Stimulated activated CD4-positive, alpha-beta T cell treated with anti-CD3 and anti-CD28 coated beads, Interleukin-1b, Interleukin-23, amount 100 ng/mL, for 48 hours (primary cell): ENCODE measurements at places on chromosomes 7 and 10.

DNA sequence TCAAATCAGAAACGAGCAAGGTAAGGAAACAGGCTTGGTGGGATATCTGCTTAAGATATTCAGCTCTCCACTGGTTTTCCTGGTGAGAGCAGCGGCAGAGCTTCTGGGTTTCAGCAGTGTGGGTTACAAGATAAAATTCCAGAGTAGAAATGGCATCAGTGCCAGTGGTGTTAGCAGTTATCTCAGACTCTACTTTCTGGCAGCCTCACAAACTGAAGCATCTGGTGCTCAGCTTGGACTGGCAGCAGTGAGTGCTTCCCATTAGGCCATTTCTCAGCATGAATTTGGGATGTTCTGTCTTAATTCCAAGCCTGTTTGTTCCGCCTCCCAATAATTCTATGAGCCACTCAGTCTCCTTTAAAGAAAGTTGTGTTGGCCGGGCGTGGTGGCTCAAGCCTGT lies 6.9 kb upstream of the GSTO2 start:
- DNase-seq, result no peak

DNA sequence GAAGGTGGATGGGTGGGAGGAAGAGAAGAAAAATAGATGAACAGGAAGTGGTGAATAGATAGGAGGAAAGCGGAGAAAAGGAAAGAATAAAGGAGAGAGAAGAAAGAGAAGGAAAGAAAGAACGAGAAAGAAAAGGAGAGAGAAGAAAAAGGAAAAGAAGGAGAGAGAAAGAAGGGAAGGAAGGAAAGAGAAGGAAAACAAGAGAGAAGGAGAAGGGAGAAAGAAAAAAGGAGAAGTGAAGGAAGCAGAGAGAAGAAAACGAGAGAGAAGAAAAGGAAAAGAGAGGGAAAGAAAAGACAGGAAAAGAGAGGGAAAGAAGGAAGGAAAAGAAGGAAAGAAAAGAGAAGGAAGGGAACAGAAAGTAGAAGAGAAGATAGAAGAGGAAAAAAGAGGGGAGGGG lies 211.8 kb downstream of the DIP2C start:
- no peak for DNase-seq

- no peak for DNase-seq
These were observed 599.0 kb downstream of the TNS3 start for GRCh38 chr7:46982928-46983327.

GRCh38 chr7:68147614-68148238 lies 1151.1 kb downstream of the TYW1 start:
- DNase-seq, result no peak

DNA sequence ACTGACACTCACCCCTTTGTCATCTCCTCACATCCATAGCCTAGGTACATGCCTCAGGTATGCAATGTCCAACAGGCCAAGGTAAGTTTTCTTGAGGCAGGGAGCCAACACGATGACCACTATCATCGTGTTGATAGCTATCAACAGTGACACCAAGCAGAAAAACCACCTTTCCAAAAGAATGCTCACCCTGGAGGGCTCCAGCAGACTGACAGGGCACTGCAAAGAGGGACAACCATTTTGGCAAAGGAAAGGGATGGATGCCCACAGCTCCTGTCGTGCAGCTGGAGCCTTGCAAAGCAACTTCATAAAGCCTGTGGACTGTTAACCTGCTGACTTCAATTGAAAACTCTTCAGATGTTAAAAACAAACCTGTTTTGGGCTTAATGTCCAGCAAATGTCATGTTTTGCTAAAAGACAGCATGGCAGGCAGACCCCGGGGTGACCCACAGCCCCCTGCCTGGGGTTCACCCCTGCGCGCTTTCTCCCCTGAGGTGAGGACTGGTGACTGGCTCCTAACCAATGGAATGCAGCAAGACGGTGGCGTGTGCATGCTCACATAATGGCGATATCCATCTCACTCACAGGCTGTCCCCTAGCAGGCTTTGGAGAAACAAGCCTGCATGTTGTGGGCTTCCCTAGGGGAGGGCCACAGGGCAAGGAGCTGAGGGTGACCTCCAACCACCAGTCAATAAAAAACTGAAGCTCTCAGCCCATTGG lies 293.8 kb downstream of the TCERG1L start:
- DNase-seq, result no peak

GRCh38 chr10:102675666-102676533 lies 31.6 kb downstream of the TRIM8 start:
- DNase-seq, result no peak

DNA sequence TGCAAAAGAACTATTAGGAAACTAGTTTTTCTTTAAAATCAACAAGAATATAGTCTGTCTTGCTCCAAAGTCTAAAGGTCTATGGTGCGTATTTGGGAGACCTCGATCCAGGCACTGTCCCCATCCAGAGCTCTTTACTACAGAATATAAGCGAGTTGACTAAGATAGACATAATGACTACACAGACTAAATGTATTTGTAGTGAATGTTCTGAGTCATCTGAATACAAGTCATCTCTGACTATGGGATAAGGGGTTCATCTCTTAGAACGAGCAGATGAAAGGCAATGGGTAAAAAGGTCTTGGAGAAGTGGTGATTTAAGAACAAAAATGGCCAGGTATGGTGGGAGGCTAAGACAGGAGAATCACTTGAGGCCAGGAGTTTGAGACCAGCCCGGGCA lies 136.0 kb upstream of the RSU1 start:
- DNase-seq, result no peak

GRCh38 chr7:76346097-76346496 lies 12.7 kb downstream of the YWHAG start:
- no peak for DNase-seq

DNA sequence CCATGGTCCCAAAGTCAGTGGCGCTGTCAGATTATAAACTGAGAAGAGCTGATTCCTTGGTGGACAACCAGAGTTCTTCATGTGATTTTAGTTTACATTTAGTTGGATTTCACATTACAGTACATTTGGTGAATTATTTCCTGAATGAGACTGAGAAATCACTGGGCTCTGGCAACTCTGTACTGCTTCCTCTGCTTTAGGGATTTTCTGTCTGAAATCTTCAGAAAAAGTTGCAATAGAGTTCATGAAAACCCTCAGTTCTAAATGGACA lies 242.6 kb downstream of the BICC1 start:
- DNase-seq, result no peak

DNA sequence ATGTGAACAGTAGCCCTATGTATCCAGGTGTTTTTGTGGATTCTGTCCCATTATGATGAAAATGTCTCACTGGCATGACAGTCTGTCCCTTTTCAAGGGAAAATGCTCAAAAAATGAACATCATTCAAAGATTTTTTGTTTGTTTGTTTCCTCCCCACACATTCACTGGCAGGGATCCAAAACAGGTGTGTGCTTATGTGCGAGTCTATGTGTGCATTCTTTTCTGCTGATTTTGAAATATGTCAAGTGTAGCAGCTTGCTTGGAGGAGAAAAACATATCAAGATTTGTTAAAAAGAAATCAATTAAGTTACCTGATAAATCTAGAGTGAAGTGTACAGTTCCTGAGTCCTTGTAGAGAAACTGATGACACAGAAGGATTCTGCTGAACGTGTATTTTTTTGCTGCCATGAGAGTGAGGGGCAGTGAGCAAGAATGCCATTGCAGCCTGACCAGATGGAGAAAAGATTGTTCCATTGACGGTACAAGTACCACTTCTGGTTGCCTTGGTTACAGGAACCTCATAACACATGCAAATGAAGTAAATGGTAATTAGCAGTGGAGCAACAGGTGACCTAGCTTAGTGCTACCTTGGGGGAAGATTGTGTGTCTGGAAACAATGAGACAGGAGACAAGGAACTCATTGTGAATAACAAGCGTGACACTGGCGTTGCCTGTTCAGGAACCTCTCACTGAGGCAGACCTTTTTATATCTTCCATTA lies 277.4 kb upstream of the PHYHIPL start:
- DNase-seq, result no peak

DNA sequence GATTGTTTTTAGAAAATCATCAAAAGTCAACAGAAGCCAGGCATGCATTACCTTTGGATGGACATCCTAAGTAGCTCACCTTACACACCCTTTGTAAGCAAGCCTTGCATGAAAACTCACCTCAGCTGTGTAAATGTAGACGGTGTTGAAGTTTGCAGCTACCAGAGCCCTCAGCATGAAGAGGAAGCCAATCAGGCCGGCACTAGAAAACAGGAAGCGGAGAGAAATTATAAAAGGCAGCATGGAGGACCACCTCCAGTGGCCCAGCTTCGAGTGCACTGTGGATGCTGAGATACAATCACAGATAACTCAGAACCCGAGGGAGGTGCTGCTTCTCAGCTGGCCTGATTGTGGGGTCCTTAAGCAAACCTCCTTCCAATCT lies 75.3 kb downstream of the SVOPL start:
- DNase-seq, result no peak

DNA sequence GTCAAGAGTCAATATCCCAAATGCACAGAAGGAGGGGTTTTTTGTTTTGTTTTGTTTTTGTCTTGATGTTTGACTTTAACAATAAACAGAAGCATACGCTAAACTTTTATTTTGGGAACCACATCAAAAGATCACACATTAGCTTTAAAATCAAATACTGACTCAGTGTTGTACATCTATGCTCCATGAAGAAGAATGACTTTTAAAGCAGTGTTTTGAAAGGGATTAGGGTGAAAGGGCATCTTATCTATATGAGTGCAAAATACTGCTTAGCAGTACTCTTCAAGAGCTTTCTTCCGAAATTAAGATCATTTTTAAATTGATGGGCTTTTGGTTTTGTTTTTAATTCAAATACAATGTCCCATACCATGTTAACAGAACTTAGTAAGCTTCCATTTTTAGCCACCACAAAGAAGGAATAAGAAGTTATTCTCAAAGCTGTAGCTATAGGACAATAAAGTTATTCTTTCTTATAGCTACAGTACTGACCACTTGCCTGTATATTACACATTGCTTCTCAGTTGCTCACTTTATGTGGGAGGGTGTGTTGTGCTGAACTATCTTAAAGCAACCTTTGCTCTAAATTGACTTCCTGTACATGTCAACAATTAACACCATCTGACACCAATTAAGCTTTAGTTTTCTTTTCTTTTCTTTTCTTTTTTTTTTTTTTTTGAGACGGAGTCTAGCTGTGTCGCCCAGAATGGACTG lies 144.3 kb upstream of the KAT6B start:
- DNase-seq, result no peak

DNA sequence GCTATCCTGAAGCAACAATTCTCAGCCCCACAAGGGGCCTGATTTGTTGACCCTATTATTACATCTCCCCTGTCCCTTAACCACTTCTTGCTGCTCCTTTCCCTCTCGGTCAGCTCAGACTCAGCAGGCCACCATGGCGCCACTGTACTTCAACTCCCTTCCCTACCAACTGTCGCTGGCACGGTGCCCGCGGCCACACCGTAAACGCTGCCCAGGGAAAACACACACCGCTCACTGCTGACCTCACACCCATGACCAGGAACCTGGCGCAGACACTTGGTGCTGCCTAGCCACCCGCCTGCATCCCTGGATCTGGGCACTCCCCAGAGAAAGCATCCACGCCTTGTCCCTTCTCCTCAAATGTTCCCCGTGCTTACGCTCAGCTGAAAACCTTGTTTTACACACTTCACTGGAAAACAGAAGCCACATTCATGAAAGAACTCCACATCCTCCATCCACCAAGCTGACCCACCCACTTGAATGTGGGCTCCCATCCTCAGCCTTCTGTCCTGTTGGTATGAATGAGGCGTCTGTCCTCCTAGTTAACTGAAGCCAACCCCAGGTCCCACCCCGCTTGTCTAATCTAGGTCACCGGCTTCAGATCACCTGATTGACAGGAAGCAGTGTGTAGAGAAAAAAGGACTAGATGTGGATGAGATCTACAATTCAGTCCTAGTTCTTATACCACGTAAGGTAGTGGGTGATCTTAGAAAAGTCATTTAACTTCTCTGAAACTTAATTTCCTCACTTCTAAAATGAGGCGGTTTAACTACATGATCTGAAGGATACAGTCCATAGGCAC lies 28.5 kb upstream of the CRYGN start:
- DNase-seq, result no peak

- no peak for DNase-seq
These were observed 130.2 kb downstream of the KCNMA1 start for GRCh38 chr10:77507291-77507880.

DNA sequence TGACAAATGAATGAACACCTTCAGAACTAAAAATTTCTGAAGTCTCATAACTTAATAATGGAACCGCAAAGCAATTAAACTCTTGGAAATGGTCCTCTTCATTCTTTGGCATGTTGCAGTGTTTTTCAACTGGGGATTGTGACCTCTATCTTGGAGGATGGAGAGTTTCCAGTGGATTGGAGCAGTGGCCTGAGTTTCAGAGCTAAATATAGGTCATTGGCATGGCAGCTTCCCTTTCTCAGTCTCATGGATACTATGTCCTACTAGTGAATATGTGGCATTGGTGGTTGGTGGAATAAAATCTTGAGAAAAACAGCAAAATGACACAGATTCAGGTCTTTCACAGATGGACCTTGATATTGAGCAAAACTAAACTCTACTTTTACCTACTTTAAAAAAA lies 24.1 kb upstream of the EPC1 start:
- no peak for DNase-seq

GRCh38 chr10:43689618-43689954 lies 40.9 kb upstream of the ZNF32 start:
- DNase-seq, result peak; percentile 10

DNA sequence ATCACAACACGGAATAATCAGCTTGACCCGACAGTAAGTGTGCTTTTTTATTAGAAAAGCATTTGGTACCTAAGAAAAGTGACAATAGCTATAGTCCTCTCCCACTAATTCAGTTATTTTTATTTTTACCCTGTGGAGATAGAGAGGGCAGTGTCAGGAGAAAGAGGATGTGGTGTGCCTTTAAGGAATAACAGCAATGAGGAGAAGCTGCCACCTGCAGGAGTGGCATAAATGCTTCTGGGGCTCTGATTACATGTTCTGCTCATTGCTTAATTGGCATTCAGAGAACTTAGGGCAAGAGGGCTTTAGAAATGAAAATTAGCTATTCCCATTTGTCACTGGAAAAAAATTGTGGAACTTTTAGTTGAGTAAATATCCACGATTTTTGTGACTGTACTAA lies 60.1 kb downstream of the DENND11 start:
- no peak for DNase-seq

GRCh38 chr10:99853655-99854054 lies 71.2 kb downstream of the ABCC2 start:
- DNase-seq, result no peak

DNA sequence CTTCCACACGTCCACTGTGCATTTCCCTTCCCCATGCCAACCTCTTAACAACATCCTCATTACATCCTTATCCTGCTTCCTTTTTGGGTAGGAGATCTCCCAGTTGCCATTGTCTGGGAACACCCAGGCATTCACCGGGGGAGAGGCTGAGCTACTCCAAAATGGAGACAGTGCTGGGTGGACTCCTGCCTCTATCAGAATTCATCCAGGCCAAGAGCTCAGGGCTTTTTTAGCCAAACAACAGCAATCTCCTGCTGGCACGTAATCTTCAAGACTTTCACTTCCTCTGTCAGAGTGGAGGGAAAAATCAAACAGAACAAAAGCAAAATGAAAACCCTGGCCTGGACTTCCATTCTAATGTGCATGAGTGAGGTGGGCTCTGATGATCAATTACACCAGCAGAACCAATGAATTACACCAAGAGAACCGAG lies 245.0 kb downstream of the PRPF18 start:
- no peak for DNase-seq
